SK-N-SH treated with all-trans-retinoic acid at 6 μM for 48 hours (cell line): ENCODE measurements at places on chromosomes 6 and 20.

DNA sequence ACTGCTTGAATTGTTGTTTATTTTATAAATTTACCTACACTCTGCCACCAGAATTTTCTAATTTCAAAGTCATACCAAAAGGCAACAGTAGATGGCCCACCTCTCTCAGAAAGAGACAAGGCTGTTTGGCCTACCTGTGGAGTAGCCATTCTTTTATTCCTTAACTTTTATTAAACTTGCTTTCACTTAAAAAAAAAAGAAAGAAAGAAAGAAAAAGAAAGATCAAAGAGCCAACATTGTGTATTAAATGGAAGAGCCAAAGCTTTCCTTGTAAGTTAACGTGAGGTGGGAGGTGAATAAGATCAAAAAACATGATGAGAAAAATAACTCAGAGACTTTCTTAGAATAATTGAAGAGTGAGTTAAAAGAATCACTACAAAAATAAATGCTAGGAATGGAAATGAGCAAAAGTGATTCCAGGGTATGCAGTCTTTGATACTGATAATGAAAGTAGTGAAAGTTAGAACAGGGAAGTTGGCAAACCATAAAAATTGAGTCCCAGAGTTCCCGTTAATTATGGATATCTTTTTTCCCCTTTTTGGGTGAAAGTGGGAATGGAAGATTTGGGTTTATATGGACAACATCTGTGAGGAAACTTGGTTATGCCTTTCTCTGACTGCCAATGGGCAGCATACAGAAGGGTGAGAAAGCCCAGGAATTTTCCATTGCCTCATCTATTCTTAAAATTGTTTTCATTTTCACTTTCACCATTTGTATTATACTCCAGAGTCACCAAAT, 35.9 kb upstream of the MYB start:
- ATAC-seq: peak; percentile 87

GRCh38 chr6:1406306-1407072, 17.1 kb downstream of the FOXF2 start:
- ATAC-seq: no peak

DNA sequence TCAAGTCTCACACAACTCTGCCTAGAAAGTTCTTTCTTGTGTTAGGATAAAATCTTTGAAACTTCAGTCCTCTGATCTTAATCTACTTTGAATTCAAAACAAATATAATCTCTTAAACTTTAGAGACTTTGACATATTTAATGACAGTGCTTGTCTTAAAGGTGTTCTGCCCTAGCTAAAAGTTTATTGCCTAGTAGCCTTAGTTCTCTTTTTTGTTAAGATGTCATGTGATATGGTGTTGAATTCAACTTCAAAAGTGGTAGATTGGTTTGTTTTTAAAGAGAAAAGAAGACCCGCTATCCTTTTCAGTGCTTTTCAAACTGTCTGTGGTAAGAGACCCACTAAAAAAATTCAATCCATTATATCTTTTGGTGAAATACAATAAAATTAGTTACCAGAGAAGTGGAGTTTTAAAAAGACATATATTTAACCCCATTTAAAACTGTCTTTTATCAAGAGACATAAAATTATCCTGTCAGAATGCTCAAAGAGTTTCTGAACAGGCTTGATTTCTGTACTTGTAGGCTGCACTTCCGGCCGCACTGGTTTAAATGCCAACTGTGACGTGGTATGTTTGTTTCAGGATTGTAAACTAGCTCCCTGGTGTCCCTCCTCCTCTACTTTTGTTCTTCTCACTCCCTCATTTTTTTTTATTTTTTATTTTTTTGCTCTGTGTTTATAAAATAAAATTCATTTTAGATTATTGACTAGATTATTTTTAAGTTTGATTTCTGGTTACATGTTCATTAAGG, 76.5 kb downstream of the QKI start:
- ATAC-seq: no peak

- ATAC-seq: peak; percentile 89
Observed at GRCh38 chr6:155528982-155529453, 73.4 kb upstream of the NOX3 start.

GRCh38 chr20:47950124-47950912, 165.0 kb upstream of the SULF2 start:
- no peak for ATAC-seq

GRCh38 chr6:32685603-32686002, 19.1 kb upstream of the HLA-DQB1 start:
- ATAC-seq: no peak

DNA sequence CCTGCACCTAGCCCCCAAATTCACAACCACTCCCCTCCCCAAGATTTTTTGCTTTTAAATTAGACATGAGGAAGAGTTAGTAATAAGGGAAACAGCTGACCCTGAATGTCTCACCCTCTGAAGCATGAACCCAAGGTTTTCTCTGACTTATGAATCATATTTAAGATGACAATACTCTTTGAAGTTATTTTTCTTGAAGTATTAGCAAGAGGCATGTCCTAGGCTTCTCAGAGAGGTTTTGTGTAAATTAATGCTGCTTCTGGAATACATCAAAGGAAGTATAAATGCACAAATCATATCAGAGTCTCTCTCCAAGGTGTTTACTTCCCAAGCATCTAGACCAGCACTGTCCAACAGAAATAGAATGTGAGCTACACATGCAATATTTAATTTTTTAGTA, 408.1 kb upstream of the MARCKS start:
- ATAC-seq: peak; percentile 48; the same call in 2 of the 3 replicates

DNA sequence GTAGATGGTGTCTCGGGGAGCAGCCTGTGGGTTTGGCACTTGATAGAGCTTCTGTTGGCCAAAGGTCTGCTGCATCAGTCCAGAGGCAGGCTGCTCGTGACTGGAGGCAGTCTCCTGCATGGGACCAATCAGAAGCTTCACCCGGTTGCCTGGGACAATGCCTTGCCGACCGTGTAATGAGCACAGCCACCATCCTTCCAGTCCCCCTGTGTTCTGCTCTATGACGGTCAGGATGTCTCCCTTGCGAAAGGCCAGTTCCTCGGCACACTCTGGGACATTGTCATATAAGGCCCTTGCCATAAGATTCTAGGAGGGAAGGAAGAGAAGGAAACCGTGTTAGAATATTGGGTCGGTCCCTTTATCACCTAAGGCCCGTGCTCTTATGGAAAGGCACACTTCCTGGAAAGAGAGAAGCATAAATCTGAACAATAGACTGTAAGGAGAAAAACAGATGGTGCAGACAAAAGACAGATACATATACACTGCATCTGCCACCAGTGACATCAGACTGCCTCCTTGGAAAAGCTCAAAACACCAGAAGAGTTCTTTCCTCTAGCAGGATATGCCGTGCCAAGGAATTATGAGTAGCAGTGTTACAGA, 18.9 kb downstream of the NEDD9 start:
- no peak for ATAC-seq

GRCh38 chr20:43800186-43800585, 73.4 kb upstream of the GTSF1L start:
- ATAC-seq: no peak

GRCh38 chr6:13135152-13135551, 193.2 kb downstream of the TBC1D7 start:
- no peak for ATAC-seq

- ATAC-seq: no peak
Observed at GRCh38 chr6:18039481-18039880, 52.0 kb upstream of the KIF13A start.

DNA sequence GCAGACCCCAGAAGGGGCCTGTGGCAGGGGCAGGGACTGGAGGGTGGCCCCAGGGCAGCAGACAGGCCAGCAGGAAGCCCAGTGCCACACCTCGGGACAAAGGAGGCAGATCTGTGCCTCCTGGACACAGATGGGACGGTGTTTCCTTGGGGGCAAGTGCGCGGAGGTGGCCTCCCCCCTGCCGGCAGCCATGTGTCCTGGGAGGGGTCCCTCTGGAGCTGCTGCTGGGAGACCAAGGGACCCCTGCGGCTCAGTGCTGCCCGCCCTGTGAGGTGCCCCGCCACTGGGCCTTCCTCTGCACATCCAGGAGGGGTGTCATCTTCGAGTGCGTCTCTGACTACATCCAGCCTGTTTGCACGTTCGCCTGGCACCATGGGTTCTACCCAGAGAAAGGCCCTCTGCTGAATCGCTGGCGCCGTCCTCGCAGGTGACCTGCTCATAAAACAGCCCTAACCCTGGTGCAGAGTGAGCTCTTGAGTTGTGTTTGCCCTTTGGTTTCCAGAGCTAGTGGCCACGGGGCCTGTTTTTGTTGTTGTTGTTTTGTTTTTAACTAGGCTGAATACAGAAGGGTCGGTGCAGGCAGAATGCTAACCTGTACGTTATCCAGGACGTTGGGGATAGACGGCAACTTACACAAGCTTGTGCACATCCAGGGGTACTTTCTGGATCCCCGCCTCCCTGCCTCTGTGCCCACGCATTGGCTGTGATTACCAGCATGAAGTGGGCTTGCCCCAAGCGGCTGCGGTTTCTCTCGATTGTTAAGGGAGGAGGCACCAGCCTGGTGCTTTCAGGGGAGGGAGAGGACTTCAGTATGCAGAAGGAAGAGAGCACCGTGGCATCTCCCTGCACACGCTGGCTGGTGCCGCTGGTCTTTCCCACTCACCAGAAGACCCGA, 1.3 kb upstream of the KCNQ2 start:
- no peak for ATAC-seq

DNA sequence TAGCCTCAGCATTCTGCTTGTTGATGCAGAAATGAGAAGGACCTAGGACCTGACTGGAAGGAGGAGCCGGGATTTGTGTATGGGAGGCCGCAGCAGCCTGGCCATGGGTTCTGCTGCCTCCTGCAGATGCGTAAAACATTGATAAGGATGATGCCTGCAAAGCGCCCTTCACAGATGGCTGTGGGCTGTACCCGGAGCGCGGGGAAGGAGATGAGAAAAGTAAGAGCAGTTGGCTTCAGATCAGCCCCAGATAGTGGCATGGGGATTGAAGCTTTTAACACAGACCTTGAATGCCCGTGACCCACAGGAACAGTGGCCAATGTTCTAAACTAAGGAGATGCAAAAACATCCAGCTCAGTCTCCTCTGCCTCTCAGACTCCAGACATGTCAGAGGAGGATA, 136.4 kb upstream of the KCNG1 start:
- no peak; the same call in 2 of the 3 replicates for ATAC-seq

DNA sequence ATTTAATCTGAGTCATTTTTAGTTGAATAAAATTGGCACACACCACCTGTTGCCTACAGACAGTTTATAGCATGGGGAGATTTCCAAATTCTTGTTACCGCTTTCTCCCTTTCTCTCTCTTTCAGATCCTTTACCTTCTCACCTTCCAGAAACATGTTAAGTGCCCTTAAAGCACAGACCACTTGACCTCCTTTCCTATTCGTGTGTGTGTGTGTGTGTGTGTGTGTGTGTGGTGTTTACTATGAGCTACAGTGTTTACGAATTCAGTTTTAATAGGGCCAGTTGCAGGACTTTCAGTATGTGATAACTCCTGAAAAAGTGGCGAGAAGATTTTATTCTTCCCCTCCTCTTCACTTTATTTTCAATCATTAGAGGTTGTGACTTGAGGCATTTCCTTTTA, 258.1 kb downstream of the BMP2 start:
- no peak for ATAC-seq

- no peak for ATAC-seq
Observed at GRCh38 chr6:85110943-85111342, 338.9 kb upstream of the NT5E start.

- ATAC-seq: no peak; the same call in 2 of the 3 replicates
Observed at GRCh38 chr6:9140951-9141460, 705.7 kb upstream of the SLC35B3 start.

- ATAC-seq: peak; percentile 11; the same call in 1 of the 3 replicates
Observed at GRCh38 chr6:89298680-89299465, 16.2 kb downstream of the GABRR2 start.

- ATAC-seq: peak; percentile 67
Observed at GRCh38 chr6:127484212-127484863, 25.1 kb upstream of the KIAA0408 start.

DNA sequence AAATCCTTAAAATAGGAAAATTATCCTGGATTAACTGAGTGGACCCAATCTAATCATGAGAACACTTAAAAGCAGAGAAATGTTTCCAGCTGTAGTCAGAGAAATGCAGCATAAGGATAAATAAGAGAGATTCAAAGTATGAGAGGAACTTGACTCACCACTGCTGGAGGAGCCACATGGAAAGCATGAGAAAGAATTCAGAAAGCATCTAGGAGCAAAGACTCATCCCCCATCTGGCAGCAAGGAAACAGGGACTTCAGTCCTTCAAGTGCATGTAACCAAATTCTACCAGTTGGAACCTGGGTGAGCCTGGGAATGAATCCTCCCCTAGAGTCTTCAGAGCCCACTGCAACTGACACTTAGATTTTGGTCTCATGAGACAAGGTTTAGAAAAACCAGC, 33.7 kb downstream of the RNF146 start:
- ATAC-seq: peak; percentile 94

DNA sequence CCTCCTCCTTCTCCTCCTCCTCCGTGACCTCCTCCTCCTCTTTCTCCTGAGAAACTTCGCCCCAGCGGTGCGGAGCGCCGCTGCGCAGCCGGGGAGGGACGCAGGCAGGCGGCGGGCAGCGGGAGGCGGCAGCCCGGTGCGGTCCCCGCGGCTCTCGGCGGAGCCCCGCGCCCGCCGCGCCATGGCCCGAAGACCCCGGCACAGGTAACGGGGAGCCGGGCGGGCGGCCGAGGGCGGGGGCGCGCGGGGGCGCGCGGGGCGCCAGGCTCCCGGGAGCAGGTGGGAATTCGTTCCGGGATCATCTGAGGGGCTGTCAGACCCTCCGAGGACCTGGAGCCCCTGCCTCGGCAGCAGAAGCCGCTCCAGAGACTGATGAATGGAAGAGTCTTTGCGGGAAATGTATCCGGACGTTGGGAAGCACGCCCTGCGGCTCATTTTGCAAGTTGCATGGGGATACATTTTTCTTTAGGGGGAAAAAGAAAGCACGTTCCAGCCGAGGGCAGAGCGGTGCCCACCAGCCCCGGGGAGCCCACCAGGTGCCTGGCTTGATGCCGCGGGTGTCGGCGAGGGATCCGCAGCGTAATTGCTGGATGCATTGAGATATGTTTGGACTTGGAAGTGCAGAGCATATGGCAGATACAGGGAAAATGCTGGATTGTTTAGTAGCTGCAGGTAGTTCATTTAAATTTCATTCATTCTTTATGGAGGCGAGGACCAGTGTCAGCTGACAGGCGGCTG, 394 bp downstream of the MYB start:
- ATAC-seq: peak; percentile 39

DNA sequence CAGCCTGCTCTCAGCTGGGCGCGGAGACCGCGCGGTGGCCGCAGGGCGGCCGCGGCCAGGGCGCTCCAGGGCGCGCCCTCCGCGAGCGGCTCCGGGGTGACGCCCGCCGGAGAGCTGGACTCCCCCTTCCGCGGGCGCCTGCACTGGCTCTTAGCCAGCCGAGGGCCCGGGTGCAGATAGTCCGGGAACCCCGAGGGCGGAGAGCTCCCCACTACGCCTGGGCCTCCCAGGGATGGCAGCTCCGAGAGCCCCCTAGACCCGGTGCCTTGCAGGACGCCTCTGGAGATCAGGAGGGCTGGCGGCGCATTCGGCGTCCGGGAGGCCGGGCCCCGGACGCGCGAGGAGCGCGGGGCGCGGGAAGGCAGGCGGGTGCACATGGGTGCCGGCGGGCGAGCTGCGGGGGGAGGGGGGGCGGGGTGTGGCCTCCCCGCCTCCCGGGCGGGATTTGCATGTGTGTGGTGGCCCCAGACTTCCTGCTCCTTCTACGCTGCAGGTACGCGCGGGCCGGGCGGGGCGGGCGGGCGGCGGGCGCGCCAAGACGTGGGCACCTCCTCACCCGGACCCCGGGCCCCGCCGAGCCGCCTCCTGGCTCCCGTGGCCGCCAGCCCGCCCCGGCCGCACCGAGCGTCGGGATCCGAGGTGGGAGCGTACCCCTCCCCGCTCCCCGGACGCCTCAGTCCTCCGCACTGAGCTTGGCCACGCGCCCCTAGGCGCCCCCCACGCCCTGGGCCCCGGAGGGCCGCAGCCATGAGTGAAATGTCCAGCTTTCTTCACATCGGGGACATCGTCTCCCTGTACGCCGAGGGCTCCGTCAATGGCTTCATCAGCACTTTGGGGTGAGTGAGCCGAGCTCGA, at the start of gene ITPR3:
TSS of gene ITPR3 (plus strand) at position 467 of the 855 bp plus-strand sequence. CDS start at position 748, 281 bp downstream.
- peak; percentile 84 for ATAC-seq

GRCh38 chr6:94590416-94590815, 986.9 kb upstream of the MANEA start:
- ATAC-seq: no peak
